Fibroblast of the aortic adventitia (primary cell): ENCODE measurements at places on chromosomes 16 and 17. TPM values are rescaled to one million over a fixed set of nuclear protein-coding genes. Genes with fewer than 3 reads are reported as not detected.

The KCNAB3 gene
- 1.3 TPM in 1 of 2 replicates, not detected in the other for total RNA-seq

The C16orf89 gene
- total RNA-seq: 1.6 and 4.6 TPM in 2 replicates

DNA sequence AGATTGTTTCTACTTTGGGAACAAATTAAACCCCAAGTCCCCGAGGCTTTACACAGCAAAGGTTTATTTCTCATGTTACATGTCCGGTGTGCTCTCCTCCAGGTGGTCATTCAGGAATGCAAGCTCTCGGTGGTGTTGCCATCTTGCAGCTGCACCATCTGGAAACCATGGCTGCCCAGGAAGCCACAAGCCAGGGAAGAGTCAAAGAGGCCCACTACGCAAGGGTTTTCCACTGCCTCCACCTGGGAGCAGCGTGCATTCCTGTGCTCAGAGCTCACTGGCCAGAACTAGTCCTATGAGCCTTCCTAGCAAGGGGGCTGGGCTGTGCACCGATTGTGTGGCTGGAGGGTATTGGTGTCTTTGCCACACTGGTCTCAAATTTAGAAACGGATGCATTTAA, 128.8 kb upstream of the FOXF1 start:
- DNase-seq: no peak

- no peak for DNase-seq
Measured at GRCh38 chr17:22454070-22454999, 762.0 kb downstream of the KCNJ18 start.

DNA sequence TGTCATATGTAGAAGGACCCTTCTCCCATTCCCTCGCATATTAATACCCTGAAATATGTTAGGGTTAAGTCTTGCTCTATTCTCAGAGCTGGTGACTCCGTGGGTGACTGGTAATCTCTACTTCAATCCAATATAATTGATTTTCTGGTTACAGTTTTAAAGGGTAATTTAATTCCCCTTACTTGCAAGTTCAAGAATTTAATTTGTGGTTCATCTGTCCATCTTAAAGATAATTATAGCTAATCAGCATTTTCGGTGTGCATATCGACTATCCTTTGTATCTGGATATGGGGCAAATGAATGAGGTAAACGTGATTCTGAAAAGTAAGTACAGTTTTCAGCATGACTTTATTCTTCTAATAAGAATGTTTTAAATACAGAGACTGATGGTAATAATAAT, 250.0 kb downstream of the CNTNAP4 start:
- no peak for DNase-seq

GRCh38 chr17:48177816-48178215, 70.2 kb downstream of the SNX11 start:
- no peak for DNase-seq

The CIITA gene
- total RNA-seq: 0.74 and 1.3 TPM in 2 replicates

- DNase-seq: peak; percentile 85
Measured at GRCh38 chr17:75250009-75250471, 11.4 kb downstream of the GGA3 start.

DNA sequence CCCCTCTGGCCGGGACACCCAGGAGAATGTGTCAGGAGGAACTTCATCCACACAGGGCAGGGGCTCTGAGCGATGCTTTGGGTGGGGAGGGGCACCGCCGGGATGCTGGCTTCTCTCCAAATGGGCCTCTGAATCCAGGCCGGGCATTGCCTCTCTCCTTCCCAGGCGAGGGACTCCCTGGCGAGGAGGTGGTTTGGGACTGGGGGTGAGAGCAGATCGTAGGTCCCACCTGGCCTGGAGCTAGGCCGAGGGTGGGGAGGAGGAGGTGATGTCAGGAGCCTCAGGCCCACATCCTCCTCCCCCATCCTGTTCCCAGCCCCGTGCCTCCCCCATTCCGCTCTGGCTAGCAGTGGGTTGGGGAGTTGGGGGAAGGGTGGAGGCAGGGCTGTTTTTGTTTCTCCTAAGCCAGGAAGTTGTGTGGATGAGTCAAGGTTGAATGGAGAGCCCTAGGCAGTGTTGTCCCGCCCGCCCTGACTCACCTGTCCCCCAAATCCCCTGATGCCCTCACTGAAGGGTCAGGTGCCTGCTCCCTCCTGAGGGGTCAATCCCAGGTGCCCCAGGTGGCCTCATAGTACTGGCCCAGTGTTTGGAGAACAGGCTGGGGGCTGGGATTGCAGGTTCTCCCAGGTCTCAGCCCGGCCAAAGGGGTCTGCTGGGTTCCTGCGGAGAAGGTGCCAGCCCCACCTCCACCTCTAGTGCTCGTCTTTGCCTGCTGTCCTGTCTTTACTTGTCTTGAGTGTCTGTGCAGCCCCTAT, 2.8 kb downstream of the GRB7 start:
- peak; percentile 37 for DNase-seq

The CSH2 gene
- total RNA-seq: not detected in 2 replicates

DNA sequence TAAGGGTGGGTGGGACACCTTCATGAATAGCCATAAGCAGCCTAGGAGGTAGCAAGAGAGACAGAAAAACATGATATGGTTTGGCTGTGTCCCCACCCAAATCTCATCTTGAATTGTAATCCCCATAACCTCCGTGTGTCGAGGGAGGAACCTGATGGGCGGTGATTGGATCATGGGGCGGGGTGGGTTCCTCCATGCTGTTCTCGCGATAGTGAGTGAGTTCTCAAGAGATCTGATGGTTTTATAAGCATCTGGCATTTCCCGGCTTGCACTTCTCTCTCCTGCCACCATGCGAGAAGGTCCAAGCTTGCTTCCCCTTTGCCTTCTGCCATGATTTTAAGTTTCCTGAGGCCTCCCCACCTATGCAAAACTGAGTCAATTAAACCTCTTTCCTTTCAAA, 259.1 kb upstream of the ERCC4 start:
- DNase-seq: no peak

The SDR42E2 gene
- total RNA-seq: not detected in 2 replicates

- peak; percentile 54 for DNase-seq
Measured at GRCh38 chr17:64683796-64684195, 21.7 kb upstream of the SMURF2 start.

The TBC1D3I gene
- total RNA-seq: 0.09 TPM in 1 of 2 replicates, not detected in the other

- DNase-seq: peak; percentile 78
Measured at GRCh38 chr16:66898207-66898606, 17.9 kb downstream of the PDP2 start.

The CCL8 gene
- not detected in 2 replicates for total RNA-seq

GRCh38 chr17:73224237-73224636, 31.4 kb downstream of the COG1 start:
- DNase-seq: no peak

DNA sequence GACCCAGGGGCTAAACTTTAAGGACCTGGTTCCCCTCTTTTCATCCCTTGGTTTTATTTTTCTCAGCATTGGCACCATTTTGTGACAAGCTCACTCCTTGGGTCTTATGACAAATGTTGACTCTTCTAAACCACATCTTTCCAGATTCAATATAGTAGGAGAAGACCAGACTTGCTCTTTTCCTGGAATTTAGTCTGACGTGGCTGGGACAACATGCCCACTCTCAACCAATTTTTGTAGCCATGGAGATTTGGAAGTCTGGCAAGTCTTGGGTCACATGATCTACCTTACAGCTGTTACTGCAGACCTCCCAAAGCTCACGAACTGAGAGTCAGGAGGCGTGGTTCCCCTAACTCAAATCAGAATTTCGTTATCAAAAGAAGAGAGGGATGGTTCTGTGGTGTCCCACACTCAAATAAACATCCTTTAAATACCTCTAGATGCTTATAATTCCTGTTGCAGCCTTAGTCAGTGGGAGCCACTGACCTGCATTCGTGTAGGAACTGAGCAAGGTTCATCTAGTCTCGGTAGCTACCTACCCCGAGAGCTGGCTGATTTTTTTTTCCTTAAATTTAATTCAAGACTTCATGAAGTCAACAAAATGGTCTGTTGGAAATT, 683.5 kb downstream of the MAF start:
- no peak for DNase-seq

The TM4SF5 gene
- not detected in 2 replicates for total RNA-seq

GRCh38 chr17:45960311-45960710, 38.7 kb upstream of the STH start:
- no peak for DNase-seq

The ABCA10 gene
- 2.8 and 7.5 TPM in 2 replicates for total RNA-seq

GRCh38 chr16:10850478-10850850, 26.5 kb upstream of the CIITA start:
- no peak for DNase-seq

The CIAPIN1 gene
- 39.3 and 53.9 TPM in 2 replicates for total RNA-seq

The ELAC2 gene
- total RNA-seq: 13.2 and 60.6 TPM in 2 replicates

The ARRB2 gene
- total RNA-seq: 8.9 and 13.3 TPM in 2 replicates

The SLC12A3 gene
- total RNA-seq: not detected in 2 replicates

The LRRC37A2 gene
- 2.3 and 8.6 TPM in 2 replicates for total RNA-seq

DNA sequence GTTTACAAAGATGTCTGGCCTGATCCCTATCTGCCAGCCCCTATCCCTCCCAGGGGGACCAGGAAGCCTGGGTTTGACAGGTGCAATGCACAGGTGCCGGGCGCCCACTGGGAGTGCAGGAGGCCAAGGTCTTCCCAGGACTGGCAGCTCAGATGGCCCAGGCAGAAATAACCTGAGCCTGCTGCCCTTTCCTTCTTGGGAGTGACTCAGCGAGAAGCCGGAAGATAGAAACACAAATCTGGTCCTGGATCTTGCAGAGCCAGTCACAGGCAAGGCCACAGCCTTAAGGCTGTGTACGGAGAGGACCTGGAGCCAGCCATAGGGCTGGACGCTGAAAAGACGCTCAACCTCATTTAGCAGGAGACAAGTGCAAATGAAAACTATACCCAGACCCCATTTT, 27.7 kb downstream of the GPR142 start:
- DNase-seq: no peak

DNA sequence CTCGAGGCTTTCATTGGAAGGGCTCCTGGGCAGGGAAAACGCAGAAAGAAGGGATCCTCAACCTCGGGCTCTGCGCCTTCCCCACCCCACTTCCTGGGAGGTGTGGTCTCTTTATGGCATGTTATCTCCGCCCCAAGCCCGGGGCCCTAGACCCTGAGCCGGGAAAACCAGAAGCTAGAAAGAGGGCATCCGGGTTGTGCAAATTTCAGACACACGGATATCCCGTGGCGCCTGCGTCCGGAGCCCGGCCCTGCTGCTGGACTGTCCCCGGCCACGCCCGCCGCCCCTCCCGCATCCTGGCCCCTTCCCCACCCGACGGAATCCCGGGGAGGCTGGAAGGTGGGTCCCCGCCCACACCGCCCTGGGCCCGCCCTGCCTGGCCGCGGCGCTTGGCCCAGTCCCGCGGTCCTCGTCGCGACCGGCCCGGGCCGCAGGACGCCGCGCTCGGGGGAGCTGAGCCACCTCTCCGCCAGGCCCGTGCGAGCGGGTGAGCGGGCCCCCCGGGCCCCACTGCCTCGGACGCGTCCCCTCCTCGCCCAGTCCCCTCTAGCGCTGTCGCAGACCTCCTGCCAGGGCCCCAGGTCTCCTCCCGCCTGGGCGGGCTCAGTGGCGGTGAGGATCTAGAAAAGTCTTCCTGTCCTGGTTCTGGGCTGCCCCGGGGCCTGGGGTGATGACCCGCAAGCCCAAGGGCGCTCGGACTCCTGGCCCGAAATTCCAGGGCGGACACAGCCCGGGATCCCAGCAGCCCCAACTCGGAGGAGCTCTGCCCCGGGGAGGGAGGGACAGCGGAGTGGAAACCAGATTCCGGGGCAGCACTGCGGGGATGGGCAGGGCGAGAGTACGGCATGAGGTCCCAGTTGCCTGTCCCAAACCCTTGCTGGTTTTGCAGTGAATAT, at the start of gene SLC16A5:
SLC16A5 (plus strand) TSS at position 397 of the 896 bp plus-strand sequence. CDS start 5,683 bp downstream, outside the sequence.
- DNase-seq: peak; percentile 41

GRCh38 chr17:10119203-10120108, 79.0 kb downstream of the GAS7 start:
- DNase-seq: no peak

The CDH13 gene
- 55.7 and 58.0 TPM in 2 replicates for total RNA-seq

The SLC5A10 gene
- total RNA-seq: not detected in 2 replicates

DNA sequence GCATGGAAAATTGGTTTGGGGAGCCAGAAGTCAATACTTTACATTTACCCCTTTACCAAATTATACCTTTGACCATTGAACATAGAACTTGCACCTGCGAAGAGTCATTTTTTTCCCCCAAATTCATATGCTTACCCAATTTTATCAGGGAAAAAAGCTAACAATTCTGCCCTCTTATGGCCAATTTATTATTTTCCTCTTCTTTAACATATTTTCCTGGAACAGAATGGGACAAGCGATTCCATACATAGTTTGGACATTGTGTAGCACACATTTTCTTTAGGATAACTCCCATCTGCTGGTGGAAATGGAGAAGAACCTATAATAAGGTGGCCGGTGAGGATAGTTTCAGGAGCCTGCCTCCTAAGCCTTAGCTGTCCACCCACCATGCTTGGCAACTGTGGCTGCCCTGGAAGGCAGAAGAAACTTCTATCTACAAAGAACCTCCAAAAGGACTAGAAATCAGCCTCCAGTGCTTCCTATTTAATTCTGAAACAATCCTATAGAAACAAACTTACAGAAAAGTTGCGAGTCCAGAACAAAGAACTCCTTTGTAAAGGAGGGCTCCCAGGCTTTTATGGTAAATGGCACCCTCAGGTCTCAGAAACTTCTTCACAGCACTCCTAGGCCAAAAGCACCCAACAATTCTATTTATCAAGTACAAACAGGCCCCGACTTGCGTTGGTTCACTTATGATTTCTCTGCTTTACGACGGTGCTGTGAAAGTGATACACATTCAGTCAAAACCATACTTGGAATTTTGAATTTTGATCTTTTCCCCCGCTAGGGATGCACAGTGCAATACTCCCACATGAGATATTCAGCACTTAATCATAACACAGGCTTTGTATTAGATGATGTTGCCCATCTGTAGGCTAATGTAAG, 64.1 kb upstream of the CACNG4 start:
- DNase-seq: peak; percentile 41

The APOBR gene
- not detected in 2 replicates for total RNA-seq

GRCh38 chr16:2016407-2016922, 3.1 kb upstream of the NPW start:
- DNase-seq: no peak

DNA sequence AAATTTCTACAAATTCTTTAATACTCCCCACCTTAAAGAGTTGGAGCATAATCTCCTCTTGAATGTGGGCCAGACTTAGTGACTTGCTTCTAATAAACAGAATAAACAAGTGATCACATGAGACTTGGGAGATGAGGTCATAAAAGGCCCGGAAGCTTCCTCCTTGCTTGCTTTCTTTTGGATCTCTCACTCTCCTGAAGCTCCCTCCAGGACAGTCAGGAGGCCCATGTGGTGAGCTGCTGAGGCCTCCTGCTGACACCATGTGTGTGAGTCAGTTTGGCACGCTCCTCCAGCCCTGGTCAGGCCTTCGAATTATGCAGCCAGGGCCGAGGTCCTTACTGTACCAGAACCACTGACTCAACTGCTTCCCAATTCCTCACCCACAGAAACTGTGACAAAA, 53.2 kb downstream of the NDEL1 start:
- peak; percentile 95 for DNase-seq

The CD300LB gene
- not detected in 2 replicates for total RNA-seq

- no peak for DNase-seq
Measured at GRCh38 chr17:79039171-79039570, 15.2 kb downstream of the C1QTNF1 start.
